CD4-positive, alpha-beta T cell treated with Interleukin-15 for 4 hours (primary cell): ENCODE measurements at places on chromosomes 5 and 9.

DNA sequence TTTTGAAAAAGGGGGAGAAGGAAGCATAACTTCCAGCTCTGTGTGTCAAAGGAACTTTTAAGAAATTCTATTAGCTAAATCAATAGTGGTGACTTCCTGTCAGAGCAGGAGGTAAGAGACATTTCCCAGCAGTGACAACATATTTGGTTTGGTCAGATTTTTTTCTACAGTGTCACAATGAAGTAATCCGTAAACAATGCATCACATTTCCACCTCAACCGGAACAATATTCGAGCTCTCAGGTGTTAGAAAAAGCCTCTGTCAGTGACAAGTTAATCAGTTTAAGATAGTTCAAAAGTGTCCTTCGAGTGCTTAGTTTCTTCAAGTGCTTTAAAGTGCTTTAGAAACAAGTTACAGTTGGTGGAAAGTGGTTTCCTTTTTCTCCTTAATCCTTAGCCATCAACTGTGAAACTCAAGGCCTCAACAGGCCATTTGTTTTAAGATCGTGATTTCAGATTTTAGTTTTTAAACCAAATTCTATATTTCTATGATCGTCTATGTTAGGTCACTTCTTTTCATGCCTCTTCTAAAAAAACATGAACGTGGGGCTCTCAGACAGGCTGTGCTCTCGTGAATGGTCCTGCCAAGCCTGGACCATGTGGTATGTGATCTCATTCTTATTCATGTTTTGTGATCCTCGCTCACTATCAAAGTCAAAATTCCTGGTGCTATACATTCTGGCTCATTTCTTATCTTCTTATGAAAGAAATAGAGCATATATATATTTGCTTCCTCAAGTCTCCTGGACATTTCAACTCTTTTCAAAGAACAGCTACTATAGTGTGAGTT is 181.9 kb upstream of the HMHB1 start:
- DNase-seq: no peak

DNA sequence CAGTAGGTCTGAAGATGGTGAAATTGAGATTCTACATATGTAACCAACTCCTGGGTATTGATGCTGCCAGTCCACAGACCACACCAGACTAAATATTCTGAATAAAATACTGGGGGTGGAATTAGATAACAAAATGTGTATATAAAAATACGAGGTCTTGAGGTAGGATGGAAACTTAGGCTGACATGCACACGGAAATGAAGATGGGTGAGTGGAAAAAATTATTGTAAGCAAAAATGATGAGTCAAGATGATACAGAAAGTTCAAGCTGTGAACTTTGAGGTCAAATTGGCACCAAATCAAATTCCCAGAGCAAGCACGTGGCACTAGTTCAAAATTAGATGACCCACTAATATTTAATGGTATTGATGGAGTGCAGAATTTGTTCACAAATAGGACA is 713.4 kb upstream of the ACO1 start:
- no peak for DNase-seq

DNA sequence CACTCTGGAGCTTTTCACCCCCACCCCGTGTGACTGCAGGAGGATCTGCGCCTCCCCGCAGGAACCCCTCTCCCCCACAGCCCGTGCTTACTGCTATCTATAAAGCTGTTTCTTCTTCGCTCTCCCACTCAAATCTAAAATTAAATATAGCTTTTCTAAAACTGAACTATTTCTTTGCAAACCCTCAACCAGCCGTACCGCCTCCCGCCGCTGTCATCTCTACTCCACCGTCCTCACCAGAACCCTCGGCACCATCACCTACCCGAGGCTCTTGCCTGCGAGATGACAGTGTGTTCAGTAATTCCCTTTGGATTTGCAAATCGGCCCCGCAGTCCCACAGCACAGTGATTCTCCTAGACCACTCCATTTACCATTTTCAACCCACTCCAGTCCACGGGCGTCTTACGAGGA is 13.6 kb downstream of the LPCAT1 start:
- no peak for DNase-seq

- peak; percentile 76 for DNase-seq
These were observed 30.4 kb downstream of the CAMK4 start for GRCh38 chr5:111254613-111255012.

DNA sequence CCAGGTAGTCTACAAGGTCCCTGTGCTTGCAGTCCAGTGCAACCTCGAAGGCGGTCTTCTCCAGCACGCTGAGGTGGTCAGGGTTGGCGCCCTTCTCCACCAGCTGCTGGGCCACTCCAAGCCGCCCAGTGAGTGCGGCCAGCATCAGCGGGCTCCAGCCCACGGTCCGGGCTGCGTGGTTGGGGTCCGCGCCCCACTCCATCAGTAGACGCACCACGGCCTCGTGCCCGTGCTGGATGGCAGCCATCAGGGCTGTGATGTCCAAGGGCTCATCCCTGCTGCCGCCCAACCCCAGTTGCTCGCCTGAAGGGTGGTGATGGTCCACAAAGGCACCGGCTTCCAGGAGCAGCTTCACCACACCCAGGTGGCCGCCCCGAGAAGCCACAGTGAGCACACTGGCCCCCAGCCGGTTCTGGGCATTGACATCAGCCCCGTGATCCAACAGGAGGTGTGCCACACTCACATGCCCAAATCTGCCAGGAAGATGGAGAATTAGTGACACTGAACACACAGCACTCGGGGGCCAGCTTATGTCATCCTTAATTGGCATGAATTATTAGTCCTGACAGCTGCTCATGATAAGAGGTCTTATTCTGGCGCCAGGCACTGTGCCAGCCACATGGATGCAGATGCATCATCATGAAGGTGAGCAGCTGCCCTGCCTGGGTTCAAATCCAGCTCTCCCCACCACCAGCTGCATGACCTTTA is 6.1 kb downstream of the ANKS6 start:
- DNase-seq: no peak

- DNase-seq: no peak
These were observed 97.1 kb downstream of the ENC1 start for GRCh38 chr5:74543162-74543995.
